ENCODE measurements at places on chromosomes 3 and 15.

- DNase-seq, result no peak
Observed at GRCh38 chr3:137906985-137907649, 102.8 kb upstream of the CLDN18 start.

GRCh38 chr15:24954783-24955530 is at the start of the genes SNRPN and SNURF:
SNRPN (plus strand) TSS chr15:24954987; CDS start chr15:24974454, 19,467 bp downstream.
SNURF (plus strand) TSS chr15:24954987; CDS start chr15:24955049, 62 bp downstream.
- DNase-seq, result no peak

GRCh38 chr3:50486219-50486888 is 17.1 kb downstream of the CACNA2D2 start:
- no peak for DNase-seq

DNA sequence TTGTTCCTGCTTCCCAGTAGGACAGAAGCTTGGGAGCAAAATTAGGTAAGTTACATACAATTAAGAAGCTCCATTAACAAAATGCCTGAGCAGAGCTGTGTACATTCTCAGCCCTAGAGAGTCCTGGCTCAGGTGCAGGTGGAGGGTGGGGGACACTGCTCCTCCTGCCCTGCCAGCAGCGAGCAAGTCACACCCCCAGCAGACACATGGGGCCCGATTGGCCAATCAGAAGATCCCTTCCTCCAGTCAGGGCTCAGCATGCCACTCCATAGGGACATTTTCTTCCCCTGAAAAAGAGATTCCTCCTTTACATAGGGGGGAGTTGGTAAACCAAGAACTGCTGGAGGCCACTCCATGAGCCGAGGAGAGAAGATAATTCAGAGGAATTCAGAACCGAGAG is 62.1 kb downstream of the PLXNA1 start:
- DNase-seq, result peak; percentile 27

DNA sequence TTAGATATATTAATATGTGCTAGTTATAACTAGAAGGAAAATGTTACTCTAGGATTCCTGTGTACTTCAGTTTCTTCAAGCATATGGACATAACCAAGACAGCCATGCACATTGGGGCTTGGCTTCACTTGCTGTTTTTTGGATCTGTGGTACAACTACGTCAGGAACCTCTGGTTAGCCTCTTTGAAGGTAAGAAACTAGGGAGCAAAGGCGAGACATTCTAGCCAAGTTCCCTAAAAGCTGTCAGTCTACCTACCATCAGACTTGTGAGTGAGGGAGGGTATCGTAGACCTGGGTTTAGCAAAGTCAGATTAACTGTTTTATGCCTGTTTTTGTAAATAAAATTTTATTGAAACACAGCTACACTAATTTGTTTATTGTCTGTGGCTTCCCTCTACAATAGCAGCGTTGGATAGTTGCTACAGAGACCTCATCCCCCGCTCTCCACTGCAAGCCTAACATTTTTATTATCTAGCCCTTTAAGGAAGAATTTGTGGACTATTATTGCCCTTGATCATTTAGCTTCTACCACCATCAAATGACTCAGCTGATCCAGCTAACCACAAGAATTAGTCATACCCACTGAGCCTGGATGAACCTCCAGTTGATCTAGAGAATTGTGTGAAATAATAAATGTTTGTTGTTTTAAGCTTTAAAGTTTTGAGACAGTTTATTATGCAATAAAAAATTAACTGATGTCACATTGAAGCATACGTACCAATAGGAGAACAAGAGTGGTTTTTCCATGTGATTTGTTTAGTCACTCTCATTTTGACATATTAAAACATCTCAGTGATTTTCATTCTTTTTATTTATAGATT is 58.1 kb downstream of the RSRC1 start:
- DNase-seq, result no peak
